ENCODE measurements at places on chromosomes 11 and 22.
A peak's percentile ranks its signal among the peaks of the same experiment; 100 is the strongest.

- no peak for DNase-seq
Measured at GRCh38 chr22:27726331-27726685, 75.2 kb downstream of the MN1 start.

GRCh38 chr11:96293598-96294021 lies 49.4 kb downstream of the MAML2 start:
- no peak for DNase-seq

- peak; percentile 43 for DNase-seq
Measured at GRCh38 chr22:30326255-30326705, 461 bp downstream of the TBC1D10A start.

DNA sequence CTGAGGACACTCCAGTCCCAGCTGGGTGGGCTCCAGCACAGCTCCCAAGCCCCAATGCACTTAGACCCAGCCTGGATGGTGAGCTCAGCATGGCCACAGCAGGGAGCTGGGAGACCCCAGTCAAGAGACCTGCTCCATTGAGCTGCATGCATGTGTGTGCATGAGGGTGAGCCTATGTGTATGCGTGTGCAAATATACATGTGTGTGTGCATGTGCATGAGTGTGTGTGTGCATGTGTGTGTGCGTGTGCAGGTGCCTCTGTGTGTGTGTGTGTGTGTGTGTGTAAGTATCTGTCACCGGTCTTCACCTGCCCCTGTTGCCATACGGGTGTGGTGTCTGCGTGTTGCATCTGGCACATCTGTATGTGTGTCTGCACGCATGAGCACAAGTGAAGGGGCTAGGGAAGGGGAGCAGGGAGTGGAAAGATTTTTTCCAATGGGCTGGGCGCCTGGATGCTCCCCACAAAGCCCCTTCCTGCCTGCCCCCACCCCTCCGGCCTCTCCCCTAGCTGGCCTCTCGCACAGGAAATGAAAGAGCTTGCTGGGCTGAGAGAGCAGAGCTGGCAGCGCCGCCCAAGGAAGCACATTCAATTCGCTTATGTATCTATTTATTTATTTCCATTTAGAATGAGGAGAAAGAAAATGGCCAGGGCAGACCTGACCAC lies 4.1 kb downstream of the TSPAN32 start:
- DNase-seq, result peak; percentile 40

- no peak for DNase-seq
Measured at GRCh38 chr11:223026-223789, 12.9 kb downstream of the SIRT3 start.

GRCh38 chr22:29275819-29276565 lies 7.9 kb downstream of the EWSR1 start:
- DNase-seq, result no peak

GRCh38 chr11:60235321-60235720 lies 7.6 kb downstream of the MS4A4E start:
- DNase-seq, result no peak

GRCh38 chr11:93614173-93614722 lies 47.2 kb upstream of the CEP295 start:
- DNase-seq, result no peak

DNA sequence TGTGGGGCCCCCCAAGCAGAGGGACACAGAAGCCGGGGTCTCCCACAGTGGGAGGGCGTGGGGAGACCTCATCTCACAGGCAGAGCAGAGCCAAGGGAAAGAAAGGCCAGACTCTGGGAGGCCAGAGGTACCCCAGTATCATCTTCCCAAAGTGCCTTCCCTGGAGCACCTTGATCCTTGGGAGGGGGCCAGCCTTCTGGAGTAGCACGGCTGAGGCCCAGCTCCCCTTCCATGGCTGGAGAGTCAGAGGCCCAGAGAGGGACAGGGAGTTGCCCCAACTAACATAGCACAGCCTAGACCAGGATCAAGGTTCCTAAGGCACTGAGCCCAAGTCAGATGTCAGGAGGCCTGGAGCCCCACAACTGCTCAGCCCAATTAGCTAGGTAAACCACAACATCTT lies 50.6 kb downstream of the ELFN2 start:
- no peak for DNase-seq

- DNase-seq, result no peak
Measured at GRCh38 chr22:35563211-35563610, 22.6 kb downstream of the RASD2 start.

GRCh38 chr11:95419915-95420314 lies 188.9 kb upstream of the SESN3 start:
- DNase-seq, result peak; percentile 19

- no peak for DNase-seq
Measured at GRCh38 chr11:130932086-130932712, 15.9 kb upstream of the SNX19 start.

GRCh38 chr11:120991830-120992686 lies 31.8 kb upstream of the TBCEL start:
- no peak for DNase-seq

- DNase-seq, result no peak
Measured at GRCh38 chr11:116603728-116604323, 169.0 kb downstream of the BUD13 start.

DNA sequence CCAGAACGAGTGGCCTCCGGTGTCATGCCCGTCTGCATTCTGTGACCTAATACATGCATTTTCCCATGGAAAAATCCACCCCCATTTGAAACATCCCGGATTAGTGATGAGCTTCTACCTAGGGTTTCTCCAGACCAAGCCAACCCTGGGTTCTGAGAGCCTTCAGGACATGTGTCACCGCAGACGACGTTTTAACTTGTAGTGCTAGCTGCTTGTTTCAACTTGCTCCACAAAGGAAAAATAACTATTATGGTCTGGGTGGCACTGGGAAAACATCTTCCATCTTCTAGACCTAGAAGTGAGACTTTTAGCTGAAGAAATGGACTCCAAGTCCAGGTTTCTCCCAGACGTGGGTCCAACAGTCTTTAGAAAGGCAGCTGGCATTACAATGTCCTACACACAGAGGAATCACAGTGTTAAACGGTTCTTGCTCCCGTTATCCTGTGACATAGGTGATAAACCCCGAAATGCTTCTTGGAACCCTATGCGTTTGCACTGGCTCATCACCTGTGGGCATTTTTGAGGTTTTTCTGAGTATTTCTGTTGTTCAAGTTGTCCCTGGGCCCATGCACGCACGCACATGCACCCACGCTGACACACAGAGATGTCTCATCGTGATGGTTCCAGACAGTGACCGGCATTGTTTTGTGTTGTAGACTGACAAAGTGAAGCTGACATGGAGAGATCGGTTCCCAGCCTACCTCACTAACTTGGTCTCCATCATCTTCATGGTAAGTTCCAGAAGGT lies 46.6 kb upstream of the FADD start:
- no peak for DNase-seq

DNA sequence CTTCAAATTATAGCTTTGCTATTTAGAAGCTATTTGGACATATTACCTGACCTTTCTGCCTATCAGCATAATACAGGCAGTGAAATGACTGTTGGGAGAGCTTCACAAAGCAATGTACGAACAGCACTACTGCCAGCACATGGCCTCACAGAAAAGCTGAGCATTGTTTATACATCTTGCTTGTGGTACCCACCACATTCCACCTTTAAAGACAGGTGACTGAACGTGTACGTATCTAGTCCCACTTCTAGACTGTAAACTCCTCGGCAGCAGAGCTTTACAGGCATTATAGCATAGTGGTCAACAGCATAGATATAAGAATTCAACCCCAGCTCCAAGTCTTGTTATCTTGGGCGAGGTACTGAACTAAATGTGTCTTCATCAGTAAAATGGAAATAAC lies 1.6 kb downstream of the JOSD1 start:
- DNase-seq, result no peak

DNA sequence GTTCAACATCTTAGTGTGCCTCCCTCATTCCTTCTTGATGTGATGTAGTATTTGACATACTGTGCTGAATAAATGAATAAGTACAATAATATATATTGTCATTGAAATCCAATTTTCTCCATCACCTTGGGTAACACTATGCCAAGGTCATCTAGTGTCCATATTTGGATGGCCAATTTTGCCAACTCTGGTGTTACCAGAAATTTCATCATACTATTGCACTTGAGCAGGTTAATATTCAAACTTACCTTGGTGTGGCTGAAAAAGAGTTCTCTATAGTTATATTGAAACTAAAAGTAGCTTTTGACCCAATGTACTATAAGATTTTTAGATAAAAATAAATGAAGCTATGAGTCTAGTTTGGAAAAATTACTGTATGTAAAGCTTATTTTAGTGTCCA lies 98.2 kb upstream of the SLC6A5 start:
- no peak for DNase-seq

GRCh38 chr11:77401486-77402217 lies 72.2 kb downstream of the PAK1 start:
- DNase-seq, result no peak

- no peak for DNase-seq
Measured at GRCh38 chr22:31578171-31578570, 81.8 kb downstream of the SFI1 start.

DNA sequence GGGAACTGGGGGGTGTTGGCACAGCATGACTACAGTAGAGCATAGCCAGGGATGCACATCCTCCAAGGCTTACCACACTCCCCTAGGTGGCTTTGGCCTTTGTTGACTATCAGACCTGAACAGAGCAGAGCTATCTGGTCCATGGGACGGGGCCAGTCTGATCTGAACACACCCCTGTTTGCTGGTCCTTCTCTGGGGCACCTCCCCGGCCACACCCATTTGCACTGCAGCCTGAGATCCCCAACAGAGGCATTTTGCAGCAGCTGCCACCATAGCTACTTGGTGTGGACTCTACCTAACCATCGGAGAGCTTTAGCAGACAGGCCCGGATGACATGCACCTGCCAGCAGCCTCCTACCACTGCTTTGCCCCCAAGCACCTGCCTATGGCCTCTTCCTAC lies 75.8 kb upstream of the NOX4 start:
- no peak for DNase-seq

- DNase-seq, result peak; percentile 72
Measured at GRCh38 chr11:66268952-66269905, 790 bp downstream of the RAB1B start.

GRCh38 chr22:49657974-49658590 lies 169.6 kb downstream of the BRD1 start:
- no peak for DNase-seq

GRCh38 chr22:46918197-46918596 lies 155.7 kb downstream of the TBC1D22A start:
- DNase-seq, result no peak

- peak; percentile 1 for DNase-seq
Measured at GRCh38 chr11:101321222-101321621, 191.6 kb upstream of the PGR start.

DNA sequence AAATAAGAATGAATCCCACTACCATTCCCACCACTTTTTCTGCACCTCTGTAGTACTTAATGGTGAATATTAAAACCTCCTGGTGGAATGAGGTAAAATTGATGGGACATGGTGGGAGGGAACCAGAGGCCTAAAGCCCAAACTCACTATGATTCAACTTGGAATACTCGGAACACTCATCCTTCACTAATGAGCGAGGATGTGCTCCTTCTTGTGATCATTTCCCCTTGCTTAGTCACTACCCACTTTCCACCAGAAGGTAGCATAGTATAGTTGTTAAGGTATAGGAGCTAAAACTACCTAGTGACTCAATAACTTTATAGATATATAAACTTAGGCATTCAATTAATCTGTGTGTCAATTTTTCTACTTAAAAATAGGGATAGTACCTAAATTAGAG lies 728.9 kb downstream of the OPCML start:
- DNase-seq, result peak; percentile 52

GRCh38 chr11:69244266-69244665 lies 49.7 kb upstream of the MYEOV start:
- DNase-seq, result no peak

- no peak for DNase-seq
Measured at GRCh38 chr11:118084247-118084646, 2.5 kb downstream of the SMIM35 start.

DNA sequence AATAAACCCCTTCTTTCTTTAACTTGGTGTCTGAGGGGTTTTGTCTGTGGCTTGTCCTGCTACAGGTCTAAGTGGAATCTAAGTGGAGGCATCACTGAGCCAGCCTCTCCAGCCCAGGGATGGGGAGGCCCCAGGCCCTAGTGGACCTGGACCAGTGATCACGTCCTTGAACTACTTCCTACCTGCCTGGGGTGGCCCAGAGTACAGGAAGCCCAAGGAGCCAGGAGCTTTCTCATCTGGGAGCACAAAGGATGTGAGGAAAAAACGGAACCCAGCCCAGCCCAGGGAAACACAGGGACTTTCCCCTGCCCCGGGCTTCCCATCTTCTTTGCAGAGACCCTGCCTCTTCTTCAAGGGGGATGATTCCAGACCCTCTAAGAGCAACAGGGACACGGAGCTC lies 3.5 kb upstream of the CD5 start:
- no peak for DNase-seq

DNA sequence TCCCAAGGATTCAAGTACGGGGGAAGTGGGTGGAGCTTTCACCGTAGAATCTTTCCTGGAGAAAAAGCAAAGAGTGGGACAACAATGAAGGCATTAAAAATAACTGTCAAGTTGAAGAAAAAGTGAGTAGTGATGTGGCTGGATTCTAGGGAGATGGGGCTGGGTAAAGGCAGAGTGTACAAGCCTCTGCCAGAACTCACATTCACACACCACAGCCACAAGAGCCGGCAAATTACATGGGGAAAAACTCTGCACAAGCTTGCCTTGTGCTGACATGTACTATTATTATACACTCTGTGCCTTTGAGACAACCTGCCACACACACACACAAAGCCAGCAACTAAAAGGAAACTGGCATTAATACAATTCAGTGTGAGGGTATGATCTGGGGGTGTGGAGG lies 182.6 kb downstream of the LARGE1 start:
- no peak for DNase-seq

- DNase-seq, result no peak
Measured at GRCh38 chr11:76604081-76604625, 66.4 kb downstream of the LRRC32 start.

- DNase-seq, result no peak
Measured at GRCh38 chr22:23520863-23521440, 59.1 kb downstream of the IGLL1 start.

DNA sequence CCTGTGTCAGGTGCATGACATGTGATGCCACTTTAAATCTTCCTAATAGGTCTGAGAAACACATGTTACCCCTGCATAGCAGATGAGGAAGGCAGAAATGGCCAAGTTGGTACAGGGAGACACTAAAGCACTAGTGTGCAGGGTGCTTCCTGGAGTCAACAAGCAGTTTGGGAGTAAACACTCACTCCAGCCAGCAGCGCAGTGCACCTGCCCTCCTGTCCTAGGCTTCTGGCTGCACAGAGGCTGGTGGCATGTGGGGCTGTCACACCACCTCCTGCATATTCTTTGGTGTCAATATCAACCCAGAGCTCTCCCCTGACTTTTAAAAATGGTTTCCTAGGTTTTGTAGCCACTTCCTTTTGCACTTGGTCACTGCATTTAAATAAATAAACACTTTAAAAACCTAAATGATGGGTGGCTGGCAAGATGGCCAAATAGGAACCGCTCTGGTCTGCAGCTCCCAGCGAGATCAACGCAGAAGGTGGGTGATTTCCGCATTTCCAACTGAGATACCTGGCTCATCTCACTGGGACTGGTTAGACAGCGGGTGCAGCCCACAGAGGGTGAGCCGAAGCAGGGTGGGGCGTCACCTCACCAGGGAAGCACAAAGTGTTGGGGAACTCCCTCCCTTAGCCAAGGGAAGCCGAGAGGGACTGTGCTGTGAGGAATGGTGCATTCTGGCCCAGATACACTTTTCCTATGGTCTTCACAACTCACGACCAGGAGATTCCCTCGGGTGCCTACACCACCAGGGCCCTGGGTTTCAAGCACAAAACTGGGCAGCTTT lies 33.5 kb downstream of the GAB4 start:
- DNase-seq, result no peak

GRCh38 chr22:34805771-34806170 lies 260.2 kb upstream of the ISX start:
- no peak for DNase-seq

All from EL (cell line).